ENCODE measurements at places on chromosomes 6 and 20. TPM values are rescaled to one million over a fixed set of nuclear protein-coding genes. Genes with fewer than 3 reads are reported as not detected.

DNA sequence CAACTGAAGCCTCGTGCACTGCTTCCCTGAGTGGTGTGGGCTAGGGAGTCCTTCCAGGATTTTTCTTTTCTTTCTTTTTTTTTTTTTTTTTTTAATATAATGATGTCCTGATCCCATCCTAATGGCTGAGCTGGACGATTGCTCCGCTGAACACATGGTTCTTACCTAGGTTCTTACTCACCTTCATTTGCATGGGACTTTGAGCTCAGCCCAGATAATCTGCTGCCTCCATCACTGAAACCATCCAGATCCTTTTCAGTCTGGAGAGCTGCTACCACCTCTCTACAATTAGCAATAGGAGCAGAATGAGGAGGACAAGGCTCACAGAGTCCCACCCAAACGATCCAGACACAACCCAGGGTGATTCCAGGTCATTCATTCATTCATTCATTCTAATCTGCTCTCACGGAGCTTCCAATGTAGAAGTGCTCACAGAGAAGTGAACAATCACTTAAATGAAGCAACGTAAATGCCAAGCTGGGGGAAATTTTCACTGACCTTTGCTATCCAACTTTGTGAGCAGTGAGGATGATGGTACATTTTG, 246.3 kb upstream of the RREB1 start:
- no peak for DNase-seq

DNA sequence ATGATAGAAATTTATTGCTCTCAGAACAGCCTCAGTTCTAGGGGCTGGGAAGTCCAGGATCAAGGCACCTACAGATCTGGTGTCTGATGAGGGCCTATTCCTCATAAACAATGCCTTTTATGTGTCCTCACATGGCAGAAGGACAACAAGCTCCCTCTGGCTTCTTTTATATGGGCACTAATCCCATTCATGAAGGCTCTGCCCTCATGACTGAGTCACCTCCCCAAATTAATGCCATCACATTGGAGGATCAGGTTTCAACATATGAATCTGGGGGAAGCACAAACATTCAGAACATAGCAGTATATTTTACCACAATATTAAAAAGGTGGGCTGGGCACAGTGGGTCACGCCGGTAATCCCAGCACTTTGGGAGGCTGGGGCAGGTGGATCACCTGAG, 58.5 kb upstream of the CCN6 start:
- no peak for DNase-seq

GRCh38 chr20:62354031-62354808, 12.9 kb downstream of the LAMA5 start:
- DNase-seq = no peak

DNA sequence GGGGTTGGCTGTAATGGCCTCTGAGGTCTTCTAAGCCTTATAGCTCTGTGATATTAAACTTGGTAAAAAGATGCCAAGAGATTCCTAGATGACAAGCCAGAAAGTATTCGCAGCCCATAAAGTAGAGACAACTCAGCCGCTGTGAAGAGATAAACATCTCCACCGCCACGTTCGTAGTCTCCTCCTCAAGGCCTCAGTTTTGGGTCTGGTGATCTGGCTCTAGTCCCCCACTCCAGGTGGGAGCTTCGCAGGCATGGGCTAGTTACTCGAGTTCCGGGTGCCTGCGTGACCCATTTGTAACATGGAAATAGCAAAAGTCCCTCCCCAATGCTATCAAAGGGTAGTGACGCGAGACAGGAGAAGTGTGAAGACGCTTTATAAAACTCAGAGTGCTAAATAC, 28.3 kb upstream of the AFDN start:
- no peak for DNase-seq

DNA sequence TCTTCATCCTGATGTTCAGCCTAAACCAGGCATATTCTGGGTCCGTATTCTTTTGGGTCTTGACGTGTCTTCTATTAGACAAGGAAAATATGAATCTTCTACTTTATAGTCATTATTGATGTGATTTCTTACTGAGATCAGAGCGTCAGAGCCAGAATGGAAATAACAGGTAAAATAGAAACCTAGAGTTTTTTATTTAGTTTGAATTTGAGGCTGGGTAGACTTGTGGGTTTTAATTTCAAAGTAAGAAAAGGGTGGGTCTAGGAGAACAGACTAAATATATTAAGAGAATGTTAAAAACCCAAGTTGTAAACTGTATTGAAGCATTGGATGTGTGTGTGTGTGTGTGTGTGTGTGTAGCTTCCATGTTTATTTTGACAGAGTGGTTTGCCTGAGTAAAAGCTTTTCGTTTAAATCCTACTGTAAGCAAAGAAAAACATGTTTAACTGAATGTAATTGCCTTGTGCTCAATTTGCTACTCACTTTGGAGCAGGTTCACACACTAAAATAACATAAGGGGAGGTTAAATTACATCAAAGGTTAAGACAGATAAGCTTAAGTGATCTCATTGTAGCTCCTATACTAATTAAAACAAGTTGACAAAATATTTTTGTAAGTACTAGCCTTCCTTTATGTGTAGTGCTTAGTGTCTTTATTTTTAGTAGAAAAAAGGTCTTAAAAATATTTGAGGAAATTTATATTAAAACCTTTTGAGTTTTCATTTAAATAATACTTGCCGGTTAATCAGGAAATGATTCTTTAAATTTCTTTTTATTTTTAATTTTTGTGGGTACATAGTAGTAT, 17.4 kb downstream of the HECA start:
- DNase-seq = no peak

- DNase-seq = no peak
Observed at GRCh38 chr6:73713426-73714147, 17.6 kb downstream of the CD109 start.

DNA sequence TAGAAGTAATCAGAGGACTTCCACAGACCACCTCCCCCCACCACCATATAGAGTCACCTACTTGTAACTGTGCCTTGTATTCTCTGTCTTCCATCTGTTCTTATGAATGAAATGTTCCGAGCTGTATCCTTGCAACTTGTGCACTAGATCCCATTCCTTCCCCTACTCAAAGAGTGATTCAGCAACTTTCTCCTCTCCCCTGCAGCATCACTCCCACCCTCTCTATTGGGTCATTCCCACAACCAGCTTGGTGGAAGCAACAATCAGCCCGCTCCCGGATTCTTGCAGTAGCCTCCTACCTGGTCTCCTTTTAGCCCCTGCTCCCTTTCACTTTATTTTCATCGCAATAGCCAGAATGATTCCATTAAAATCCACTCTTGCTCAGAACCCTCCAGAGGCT, 34.9 kb upstream of the REV3L start:
- DNase-seq = no peak

GRCh38 chr6:17881085-17881858, 106.2 kb downstream of the KIF13A start:
- no peak for DNase-seq

DNA sequence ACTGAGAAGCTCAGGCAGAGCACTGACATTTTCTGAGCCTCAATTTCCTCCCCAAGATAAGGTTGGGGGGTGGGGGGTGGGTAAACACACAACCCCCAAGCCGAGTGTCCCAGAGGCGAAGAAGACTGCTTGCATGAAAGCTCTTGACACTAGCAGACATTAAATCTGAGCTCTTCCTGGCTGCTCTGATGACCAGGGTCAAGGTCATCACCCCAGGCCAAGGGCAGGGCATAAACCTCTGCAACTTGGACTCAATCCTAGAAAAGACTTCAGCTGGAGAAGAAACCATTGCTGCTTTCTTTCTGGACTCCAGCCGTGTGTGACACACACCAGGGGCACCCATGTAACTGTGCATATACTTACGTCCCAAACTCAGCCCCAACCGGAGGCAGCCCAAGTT, 109.0 kb downstream of the BANF2 start:
- no peak for DNase-seq

DNA sequence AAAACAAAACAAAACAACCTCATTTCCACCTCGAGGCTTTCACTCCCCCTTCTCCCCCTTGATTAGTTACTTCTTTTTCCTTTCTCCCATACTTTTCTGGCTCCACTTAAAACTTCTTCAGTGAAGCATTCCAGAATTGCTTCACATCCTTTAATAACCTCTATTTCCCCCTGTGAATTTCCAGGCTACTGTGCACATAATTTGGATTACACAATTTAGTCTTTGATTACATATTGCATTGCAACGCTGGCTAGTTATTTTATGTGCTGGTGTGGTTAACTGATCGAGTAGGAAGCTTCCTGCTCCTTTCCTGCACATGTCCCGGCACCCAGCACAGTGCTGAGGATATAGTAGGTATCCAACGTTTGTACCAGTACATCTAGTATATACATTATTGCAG, 28.1 kb upstream of the EEF1E1 start:
- DNase-seq = no peak

DNA sequence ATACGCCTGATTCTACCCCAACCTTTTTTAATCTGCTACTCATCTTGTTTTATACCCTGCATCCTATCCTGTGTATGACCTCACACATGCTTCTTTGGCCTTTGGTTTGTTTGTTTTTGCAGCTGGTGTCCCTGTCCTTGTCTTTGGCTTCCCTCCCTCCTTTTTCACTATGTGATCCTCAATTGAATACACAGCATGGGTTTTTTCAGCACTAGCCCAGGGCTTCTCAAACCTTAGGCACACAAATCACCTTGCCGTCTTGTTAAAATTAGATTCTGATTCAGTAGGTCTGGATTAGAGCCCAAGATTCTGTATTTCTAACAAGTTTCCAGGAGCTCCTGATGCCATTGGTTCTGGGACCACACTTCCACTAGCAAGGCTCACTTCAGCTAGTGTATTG, 321.5 kb upstream of the MAN1A1 start:
- no peak for DNase-seq

DNA sequence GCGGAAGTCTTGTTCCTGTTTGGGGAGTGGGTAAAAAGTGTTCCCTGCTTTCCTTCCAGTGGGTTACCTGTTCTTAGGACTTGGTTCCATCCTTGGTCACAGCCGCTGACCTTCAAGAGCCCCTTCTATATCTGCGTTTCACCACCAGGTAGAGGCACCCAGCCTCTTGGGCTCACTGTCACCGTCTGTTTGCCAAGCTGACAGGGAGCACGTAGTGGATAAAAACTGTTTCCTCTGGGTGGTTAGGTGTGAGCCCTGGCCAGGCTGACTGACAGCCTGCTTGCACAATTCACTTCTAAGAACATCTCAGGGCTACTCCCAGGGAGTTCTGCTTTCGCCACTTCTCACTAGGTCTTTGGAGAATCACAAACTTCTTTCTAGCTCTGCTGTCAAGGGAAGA, 1.8 kb upstream of the JPH2 start:
- no peak for DNase-seq

DNA sequence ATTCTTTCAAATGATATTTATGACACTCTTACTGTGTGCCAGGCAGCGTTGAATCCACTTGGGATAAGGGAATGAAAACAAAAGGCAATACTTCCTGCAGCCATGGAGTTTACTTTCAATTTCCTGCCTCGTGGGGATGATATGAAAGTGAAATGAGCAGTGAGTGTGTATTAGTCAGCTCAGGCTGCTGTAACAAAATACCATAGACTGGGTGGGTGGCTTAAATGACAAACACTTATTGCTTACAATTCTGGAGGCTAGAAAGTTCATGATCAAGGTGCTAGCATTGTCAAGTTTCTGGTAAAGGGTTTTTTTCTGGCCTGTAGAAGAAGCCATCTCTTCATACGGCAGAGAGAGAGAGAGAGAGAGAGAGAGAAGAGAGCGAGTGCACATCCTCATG, 41.7 kb downstream of the TSHZ2 start:
- no peak for DNase-seq

GRCh38 chr20:60840971-60841370, 411.1 kb upstream of the CDH4 start:
- DNase-seq = no peak

GRCh38 chr20:19129976-19130612, 82.3 kb upstream of the SLC24A3 start:
- no peak for DNase-seq

DNA sequence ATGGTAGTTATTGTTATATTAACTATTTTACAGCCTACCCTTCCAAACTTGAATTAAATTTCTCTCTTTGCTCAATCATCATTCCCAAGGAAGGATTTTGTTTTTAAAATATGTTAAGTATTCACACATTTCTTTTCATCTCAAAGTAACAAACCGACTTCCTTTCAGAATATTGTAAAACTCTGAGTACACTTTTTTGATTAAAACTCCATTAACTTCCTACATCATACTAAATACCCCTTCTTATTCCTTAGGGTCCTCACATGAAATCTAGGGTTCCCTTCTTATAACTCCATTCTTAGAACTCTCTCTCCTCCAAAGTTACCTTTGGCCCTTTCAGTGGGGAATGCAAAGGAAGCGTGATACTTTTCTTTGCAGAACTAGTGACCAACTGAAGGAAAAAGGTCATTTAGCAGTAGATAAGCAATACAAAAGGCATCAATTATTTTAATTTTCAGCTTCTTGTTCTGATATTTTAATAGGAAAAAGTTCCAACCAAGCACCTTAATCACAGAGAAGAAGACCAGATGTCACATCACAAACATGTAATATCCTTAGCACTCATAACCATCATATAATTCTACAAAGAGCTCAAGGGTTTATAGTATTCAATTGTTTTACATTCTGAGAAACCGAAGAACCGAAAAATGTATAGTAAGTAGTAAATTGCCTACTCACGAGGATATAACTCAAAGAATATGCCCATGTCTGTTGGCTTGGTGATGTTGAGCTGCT, 494 bp downstream of the RHAG start:
- DNase-seq = no peak

- DNase-seq = no peak
Observed at GRCh38 chr6:35343835-35344550, 1.6 kb downstream of the PPARD start.

DNA sequence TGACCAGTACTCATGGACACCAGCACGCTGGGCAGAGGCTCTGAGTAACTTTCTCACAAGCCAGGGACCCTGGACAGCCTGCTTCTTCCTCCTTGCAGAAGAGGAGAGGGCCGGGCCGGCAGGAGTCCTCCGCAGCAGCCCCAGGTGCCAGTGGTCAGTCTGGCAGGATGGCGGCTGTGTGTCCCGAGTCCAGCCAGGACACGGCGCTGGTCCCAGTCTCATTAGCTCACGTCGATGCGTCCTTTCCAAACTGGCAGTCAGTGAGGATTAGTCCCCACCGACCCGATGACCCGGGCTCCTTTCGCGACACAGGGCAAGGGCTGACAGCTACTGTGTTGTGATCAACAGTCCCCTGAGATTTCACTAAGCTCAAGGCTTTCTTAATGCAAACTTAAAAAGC, 267.0 kb downstream of the TAF4 start:
- DNase-seq = no peak

GRCh38 chr6:32882879-32883250, 28.9 kb downstream of the PSMB9 start:
- no peak for DNase-seq

DNA sequence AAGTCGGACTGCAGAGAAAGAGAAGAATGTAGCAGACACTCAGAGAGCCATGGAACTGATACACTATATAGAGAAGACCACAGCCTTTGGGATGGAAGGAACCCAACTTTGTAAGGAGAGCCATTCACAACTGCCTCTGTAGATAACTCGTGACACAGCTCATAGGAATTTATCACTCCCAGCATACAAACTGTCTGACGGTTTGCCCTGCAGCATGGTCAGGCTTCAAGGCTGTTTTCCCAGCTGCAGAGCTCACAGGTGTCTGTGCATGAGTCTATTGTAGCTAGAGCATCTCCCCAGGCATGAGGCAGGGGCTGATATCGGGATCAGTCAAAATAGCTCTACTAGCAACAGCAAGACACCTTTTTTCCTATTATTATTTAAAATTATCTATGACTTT, 130.5 kb upstream of the DTNBP1 start:
- no peak for DNase-seq

Gene STAU1
- total RNA-seq = 71.7 TPM

Gene RIPPLY2
- total RNA-seq = 0.80 TPM

Gene CFAP206
- 0.40 TPM for total RNA-seq

Gene PRL
- 0.36 TPM for total RNA-seq

Gene MMP24OS
- total RNA-seq = 71.6 TPM

Gene CEP250
- 39.1 TPM for total RNA-seq

Gene TPD52L1
- total RNA-seq = 38.1 TPM
